ENCODE measurements at places on chromosomes 12 and 14.

DNA sequence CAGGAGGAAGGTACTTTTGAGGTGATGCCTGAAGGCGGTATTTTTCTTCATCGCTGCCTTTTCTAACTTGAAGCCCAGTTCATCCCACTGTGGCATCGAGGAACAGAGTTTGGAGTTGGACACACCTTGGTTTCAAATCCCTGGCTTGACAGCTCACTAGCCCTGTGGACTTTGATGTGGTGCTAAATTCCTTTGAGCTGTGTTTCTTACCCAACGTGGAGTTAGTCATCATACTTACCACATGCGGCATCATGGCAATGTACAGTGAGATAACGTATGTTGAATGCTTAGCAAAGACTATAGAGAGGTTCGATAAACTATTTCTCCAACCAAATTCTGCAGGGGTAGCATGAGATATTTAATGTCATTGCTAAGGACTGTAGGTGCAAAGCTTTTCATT is 3.4 kb downstream of the PLEKHG3 start:
- peak; percentile 65 for DNase-seq

DNA sequence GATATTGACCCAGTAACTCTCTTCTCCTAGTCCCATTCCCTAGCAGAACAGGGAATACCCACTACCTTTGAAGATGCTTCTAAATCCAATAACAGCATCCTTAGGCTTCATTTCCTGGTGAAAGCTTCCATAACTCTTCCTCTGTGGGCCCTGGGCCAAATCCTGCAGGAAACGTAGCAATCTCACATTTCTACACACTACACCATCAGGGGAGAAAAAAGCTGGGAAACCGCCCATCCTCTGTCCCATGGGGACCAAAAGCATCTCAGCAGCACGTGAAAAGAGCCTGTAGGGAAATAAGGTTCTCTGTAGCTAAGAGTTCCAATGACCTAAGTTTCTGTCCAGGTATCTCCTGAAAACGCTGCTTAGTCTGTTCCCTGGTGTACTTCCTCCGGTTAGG is 340.2 kb downstream of the DPF3 start:
- no peak for DNase-seq

DNA sequence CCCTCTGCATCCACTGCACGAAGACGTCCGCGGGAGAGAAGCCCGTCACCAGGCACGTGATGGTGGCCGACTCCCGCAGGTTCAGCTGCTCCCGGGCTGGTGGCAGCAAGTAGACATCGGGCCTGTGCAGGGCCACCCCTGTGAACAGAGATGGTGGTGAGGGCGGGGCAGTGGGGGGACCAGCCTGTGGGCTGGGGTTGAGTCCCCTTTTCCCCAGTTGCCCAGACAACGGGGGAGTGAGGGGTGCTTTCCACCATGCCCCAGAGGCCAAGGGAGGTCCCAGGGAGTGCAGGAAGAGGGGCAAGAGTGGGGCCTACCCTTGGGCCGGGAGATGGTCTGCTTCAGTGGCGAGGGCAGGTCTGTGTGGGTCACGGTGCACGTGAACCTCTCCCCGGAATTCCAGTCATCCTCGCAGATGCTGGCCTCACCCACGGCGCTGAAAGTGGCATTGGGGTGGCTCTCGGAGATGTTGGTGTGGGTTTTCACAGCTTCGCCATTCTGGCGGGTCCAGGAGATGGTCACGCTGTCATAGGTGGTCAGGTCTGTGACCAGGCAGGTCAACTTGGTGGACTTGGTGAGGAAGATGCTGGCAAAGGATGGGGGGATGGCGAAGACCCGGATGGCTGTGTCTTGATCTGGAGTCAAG is 328.3 kb downstream of the TMEM121 start:
- no peak for DNase-seq

DNA sequence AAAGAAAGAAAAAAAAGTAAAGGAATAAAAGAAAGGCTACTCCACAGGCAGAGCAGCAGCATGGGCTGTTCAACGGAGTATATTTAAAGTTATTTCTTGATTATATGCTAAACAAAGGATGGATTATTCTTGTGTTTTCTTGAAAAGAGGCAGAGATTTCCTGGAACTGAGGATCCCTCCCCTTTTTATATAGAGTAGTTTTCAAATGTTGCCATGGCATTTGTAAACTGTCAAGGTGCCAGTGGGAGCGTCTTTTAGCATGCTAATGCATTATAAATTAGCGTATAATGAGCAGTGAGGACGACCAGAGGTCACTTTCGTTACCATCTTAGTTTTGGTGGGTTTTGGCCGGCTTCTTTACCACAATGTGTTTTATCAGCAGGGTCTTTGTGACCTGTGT is 383.0 kb downstream of the PCNX1 start:
- DNase-seq: no peak

DNA sequence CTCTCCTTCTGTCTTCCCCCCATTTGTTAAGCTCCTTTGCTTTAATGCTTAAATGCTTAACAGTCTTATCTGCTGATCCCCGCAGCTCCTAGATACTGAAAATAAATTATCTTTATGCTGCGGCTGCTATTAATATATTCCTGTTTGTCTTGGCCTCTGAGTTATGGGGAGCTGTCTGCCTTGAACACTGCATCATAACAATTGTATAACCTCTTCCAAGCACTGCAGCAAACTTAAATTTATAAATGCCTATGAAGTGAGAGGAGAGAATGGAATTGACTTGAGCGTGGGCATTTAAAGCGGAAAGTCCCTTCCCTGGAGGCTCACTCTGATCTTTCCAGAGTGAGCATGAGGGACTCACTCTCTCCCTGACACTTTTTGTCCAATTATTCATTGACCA is 23.1 kb upstream of the DCP1B start:
- DNase-seq: no peak

DNA sequence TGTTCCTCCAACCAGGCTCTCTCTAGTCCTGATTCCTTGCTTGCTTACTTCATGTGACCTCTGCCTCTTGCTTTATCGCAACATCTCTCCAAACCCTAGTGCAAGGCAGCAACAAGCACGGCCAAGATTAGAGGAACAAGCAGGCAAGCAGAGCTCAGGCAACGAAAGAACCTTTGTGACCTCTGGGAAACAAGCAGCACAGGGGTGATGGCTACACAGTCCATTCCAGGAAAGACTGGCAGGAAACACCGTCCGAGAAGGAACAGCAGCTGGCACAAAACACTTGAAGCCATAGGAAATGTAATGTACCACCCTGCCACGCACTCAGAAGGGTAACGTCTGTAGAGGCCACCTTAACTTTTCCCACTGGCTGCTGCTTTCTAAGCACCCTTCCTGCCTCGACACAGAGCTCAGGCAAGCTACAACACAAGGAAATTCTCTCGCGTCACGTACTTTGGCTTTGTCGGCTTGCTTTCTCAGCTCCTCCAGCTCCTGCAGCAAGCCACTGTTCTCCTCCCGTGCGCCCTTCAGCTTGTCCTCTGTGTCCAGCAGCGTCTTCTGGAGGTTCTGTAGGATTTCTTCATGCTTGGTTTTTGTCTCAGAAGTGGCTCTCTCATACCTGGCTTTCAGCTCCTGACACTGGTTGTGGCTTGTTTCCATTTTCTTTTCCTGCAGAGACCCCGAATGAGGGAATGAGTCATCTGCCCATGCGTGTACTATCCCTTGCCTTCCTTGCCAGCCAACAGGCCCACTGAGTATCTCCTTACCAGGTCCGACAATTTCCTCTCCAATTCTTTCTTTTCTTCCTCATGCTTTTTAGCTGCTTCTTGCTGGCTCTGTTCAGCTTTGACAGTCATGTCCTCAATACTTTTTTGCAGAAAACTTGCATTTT is 61.4 kb upstream of the VPS33A start:
- DNase-seq: no peak

DNA sequence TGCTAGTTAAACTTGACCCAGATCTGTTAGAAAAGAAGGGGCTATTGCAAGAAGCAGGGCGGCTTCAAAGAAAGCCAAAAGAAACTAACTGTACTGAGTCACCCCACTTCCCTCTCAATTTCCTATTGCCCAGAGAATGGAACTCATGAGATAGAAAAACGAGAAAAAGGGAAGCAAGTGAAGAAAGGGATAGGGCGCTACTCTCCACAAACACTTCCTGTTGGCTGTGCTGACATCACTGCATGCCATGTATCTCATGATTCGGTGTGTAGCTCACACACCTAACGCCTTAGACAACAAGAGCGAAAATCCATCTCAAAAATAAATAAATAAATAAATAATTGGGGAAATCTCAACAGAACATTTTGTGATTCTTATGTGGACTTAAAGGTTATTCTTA is 13.0 kb upstream of the P2RX4 start:
- no peak for DNase-seq

GRCh38 chr12:2783936-2784600 is 10.7 kb upstream of the FKBP4 start:
- DNase-seq: no peak

- peak; percentile 7 for DNase-seq
Observed at GRCh38 chr14:45526715-45527549, 273.9 kb upstream of the MIS18BP1 start.

DNA sequence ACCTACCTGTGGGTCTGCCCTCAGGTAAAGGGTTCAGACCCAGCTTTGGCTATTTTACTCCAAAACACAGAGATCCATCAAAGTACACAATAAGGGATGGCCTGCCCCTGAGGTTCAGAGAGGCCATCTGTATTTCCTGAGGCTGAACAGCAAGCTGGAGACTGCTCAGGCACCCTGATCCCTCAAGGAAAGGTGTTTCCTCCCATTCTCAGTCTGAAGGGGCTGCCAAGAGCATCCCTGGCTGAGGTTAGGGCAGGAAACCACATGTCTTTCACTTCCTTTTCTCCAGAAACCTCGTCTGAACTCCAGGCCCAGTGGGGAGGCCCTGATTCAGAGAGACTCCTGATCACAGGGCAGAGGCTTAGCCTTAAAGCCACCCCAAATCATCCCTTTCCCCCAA is 1.5 kb downstream of the RILPL1 start:
- peak; percentile 14 for DNase-seq

GRCh38 chr14:106343626-106344025 is 817.2 kb downstream of the TMEM121 start:
- DNase-seq: no peak

GRCh38 chr14:31336646-31337045 is 83.7 kb downstream of the HEATR5A start:
- no peak for DNase-seq

- DNase-seq: peak; percentile 19
Observed at GRCh38 chr12:79848339-79848738, 86.6 kb downstream of the PPP1R12A start.

DNA sequence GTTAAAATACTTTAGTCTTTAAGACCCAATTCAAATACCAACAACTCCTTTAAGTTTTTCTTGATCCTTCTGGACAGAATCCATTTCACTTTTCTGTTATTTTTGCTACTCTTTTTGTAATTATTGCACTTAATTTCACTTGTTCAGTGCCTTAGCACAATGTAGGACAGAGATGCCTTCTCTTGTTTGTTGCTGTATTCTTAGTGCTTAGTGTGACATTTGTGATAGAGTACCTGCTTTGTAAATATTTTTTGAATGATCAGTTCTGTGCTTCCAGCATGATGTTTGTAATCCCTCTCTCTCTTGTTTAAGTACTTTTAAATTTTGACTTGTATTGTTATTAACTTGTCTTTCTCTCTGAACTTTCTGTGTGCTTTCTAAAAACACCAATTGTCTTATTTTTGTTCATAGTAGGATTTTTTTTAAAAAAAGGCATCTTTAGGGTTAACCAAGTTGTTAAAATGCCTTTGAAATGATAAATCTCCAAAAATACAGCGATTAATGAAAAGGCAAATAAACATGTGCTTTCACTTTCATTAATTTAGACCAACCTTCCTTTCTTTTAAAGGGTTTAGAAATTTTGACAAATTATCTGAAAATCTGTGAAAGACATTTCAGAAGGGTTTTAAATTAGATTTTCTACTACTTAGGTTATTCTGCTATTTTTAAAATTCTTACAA is 11.9 kb downstream of the NAA30 start:
- DNase-seq: no peak

- no peak for DNase-seq
Observed at GRCh38 chr14:95340201-95340697, 20.5 kb upstream of the CLMN start.

DNA sequence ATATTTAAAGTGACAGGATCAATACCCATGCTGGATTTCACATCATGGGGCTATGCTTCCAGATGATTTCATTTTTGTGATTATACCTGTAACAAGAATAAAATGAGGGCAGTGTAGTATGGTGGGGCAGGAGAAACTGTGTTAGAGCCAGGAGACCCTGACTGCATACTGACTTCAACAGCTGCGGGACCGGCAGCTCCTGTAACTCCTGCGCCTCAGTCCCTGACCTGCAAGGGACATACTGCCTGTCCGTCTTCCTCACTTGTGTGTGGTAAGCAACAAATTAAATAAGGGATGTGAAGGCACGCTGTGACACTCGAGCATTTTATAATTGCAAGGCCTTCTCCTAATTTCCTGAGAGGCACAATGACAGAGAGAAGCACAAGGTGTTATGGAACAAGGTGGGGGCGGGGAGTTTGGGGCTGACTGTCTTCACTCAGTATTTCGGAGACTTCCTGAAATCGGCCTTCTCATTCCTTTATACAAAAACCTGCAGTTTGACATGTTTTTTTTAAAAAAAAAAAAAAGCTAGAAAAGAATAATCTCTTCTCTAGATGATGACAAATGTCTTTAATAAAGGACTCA is 164.2 kb downstream of the TTC7B start:
- no peak for DNase-seq

- no peak for DNase-seq
Observed at GRCh38 chr12:126706300-126706699, 1560.7 kb upstream of the TMEM132C start.

- DNase-seq: no peak
Observed at GRCh38 chr14:90447720-90448497, 51.1 kb downstream of the CALM1 start.

- DNase-seq: no peak
Observed at GRCh38 chr14:101022121-101022520, 118.6 kb upstream of the RTL1 start.

Data from muscle of back (tissue), 13 donors.